ENCODE measurements at places on chromosomes 2 and 18. TPM values are rescaled to one million over a fixed set of nuclear protein-coding genes. Genes with fewer than 3 reads are reported as not detected.

Gene IL18RAP
- total RNA-seq: 0.16 TPM

Gene HAAO
- total RNA-seq: 0.62 TPM

Gene HOXD1
- not detected for total RNA-seq

Gene DSG1
- 0.16 TPM for total RNA-seq

Gene RUFY4
- 0.78 TPM for total RNA-seq

Gene ANTXR1
- total RNA-seq: 9.8 TPM

Gene SOWAHC
- 44.0 TPM for total RNA-seq

Gene COL4A4
- 0.78 TPM for total RNA-seq

Gene AQP4
- 138 TPM for total RNA-seq

Gene NYAP2
- total RNA-seq: 7.8 TPM

Gene RNF125
- total RNA-seq: 1.1 TPM

GRCh38 chr2:54624591-54625071 lies 98.8 kb upstream of the EML6 start:
- no peak for DNase-seq

GRCh38 chr18:44743631-44744030 lies 62.9 kb downstream of the SETBP1 start:
- no peak for DNase-seq

DNA sequence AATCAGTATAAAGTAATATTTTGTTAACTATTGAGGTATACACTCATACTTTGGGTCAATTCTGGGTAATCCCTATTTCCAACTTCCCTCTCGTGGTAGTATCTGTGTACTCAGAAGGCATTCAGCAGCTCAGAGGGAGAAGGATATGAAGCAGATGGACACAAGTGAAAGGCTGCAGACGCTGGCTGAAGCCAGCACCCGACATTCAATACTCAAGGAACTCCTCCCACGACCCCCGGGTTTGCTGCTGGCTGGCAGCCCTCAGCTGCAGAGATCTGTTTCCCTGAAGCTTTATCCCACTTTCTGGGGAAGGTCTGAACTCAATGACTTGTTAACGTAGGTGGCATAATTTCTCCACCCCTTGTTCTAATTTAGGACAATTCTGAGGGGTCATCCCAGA lies 847.3 kb upstream of the SOX11 start:
- no peak for DNase-seq

DNA sequence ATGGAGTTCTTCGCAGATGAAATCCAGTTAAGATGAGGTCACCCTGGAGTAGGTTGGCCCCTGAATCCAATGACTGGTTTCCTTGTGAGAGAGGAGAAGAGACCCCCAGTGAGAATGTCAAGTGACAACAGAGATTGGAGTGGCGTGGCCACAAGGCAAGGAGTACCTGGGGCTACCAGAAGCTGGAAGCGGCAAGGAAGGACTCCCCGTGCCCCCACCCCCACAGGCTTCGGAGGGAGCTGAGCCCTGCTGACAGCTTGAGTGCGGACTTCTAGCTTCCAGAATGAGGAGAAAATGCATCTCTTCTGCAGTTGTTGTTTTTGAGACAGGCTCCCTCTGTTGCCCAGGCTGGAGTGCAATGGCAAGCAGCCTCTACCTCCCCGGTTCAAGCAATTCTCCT lies 78.0 kb upstream of the HPCAL1 start:
- no peak for DNase-seq

GRCh38 chr18:48345596-48345995 lies 63.6 kb downstream of the ZBTB7C start:
- no peak for DNase-seq

- peak; percentile 37 for DNase-seq
Observed at GRCh38 chr18:12726774-12727550, 24.1 kb downstream of the PSMG2 start.

DNA sequence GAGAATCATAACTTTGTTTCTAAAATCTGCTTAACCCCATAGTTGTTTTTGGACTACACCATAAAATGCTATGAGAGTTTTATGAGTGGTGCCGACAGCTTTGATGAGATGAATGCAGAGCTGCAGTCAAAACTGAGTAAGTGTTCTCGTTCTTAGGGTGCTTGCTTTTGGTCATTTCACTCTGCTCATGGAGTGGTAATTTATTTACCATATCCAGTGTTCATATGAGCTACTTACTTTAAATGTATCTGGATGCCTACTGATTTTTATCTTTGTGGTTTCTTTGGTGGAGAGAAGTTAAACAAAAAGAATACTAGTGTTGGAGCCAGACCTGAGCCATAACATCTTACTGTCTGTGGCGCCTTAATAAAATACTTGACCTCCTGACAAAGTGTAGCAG lies 16.4 kb downstream of the NDC80 start:
- no peak for DNase-seq

- no peak for DNase-seq
Observed at GRCh38 chr18:4391859-4392258, 63.2 kb downstream of the DLGAP1 start.

- DNase-seq: no peak
Observed at GRCh38 chr18:36623681-36624190, 205.1 kb downstream of the TPGS2 start.

- no peak for DNase-seq
Observed at GRCh38 chr18:50133526-50133925, 61.4 kb downstream of the MYO5B start.

- DNase-seq: no peak
Observed at GRCh38 chr18:23209031-23209430, 73.7 kb downstream of the CABLES1 start.

DNA sequence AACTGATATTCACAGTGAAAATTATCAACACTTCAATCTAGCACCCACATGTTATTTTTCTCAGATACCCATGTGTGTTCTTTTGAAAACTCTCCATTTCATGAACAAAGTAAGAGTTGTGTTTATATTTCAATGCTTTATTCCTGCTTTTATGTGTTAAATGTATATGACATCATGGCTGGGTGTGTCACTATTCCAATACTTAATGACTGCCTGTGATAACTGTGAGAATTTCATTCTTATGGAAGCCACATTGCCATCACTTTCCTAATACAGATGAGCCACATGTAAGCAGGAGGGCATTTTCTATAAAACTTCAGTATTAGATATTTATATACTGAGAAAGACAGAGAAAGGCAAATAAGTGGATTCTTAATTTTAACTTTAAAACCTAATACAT lies 100.4 kb upstream of the FIGN start:
- no peak for DNase-seq

DNA sequence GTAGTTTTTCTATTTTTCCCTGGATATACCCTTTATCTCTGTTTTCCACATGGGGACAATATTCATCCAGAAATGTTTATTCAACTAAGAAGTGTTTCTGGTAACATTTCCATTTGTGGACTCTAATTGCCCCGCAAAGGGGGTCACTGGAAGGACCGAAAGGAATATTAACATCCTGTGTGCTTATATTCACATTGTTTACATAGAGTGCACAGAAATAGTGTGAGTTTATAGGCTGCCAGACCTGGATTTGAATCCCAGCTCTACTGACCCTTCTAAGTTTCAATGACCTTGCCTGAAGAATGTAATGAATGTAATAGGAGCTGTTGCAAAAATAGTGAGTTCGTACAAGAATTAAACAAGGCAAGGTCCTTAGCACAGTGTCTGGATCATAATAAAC lies 152.9 kb upstream of the NCKAP5 start:
- no peak for DNase-seq

DNA sequence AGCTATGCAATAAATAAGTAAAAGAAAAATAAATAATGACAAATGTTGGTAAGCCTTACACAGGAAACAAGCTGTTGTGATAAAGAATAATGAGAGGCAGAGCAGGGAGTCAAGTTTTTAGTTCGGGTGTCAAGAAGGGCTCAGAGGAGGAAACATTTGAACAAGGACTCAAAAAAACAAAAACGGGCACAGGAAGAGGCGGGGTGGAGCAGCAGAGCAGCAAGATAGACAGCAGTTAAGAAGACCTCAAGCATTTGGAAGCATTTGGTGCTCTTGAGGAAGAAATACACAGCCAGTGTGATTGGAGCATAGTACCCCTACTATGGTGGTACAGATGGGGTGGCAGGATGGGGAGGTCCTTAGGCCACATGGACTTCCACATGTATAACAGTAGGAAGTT lies 2.8 kb downstream of the TMEM169 start:
- DNase-seq: no peak

GRCh38 chr2:84306361-84306760 lies 152.7 kb downstream of the SUCLG1 start:
- DNase-seq: no peak

DNA sequence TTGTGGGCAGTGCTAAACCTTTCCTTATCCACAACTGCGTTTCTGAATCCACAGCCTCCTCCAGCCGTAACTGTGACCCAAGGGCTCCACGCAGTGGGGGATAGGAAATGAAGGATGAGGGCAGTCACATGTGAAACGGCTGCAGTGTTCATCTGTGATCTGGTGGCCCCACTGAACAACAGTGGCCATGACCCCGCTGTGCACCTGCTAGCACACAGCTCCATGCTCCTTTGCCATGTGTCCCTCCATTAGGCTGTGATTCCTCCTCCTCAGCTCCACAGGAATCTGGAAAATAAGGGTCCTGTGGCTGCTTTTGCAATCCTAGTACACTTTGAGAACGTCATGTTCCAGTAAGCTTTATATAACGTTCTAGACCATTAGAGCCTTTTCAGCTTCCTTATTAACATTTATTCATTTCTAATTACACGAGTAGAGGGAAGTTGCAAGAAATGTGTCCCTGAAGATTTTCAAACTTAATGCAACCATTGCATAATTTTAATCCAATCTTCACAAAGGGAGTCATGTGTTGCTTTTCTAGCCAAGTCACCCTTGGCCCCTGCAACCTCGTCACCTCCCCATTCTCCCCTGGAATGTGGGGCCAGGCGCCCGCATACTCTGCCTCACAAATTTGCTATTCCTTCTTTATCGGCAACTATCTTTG lies 7.1 kb upstream of the NAPG start:
- DNase-seq: peak; percentile 42

- DNase-seq: no peak
Observed at GRCh38 chr2:207483477-207483876, 46.3 kb upstream of the CREB1 start.

DNA sequence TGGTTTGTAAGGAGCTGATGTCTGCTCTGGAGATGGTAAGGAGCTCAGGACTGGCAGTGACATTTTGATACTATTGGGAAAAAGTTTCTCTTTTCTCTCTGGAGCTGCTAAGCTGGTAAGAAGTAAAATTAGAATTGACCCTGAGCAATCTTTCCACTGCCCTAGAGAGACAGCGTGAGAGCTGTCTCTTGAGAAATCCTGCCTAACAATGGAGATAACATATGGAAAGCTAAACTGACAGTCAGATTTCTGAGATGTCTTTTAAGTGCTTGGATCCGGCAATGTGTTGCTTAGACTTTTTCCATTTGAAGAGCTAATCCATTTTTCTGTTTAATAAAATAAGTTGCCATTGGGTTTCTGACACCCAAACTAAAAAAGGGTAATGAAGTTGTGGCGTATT lies 302.4 kb downstream of the KCNS3 start:
- no peak for DNase-seq

GRCh38 chr18:62876111-62876510 lies 160.8 kb downstream of the PHLPP1 start:
- DNase-seq: no peak

DNA sequence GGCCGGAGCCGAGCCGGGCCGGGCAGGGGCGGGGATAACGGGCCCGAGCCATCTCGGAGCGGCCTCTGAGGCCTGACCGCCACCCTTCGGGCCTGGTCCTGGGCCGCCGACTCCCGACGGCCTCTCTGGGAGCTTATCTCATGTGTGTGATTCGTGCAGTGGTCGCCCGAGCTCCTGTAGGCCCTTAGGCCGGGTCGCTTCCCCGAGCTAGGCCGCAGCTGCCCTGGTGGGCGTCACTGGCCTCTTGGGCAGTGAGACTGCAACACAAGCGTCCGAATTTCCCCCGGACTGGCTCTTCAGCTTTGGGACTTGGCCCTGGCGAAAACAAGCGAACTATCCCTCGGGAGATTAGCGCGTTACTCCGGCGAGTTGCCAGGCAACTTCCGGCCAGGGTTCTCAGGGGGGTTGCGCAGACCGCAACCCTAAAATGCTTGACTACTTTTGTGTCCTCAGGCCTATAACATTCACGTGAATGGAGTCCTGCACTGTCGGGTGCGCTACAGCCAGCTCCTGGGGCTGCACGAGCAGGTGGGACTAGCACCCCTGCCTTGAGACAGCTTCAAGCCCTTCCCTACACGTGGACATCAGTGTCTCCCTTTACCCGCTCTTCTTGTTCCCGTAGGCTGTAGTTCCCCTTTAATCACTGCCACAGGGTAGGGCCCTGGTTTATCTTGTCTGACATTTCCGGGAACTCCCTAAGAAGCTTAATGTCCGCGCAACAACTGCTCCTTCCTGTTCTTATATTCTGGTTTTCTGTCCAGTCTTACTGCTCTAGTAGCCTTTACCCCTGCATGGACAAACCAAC lies 602 bp downstream of the SNX17 start:
- no peak for DNase-seq

GRCh38 chr2:215427585-215427984 lies 8.3 kb downstream of the FN1 start:
- DNase-seq: no peak

DNA sequence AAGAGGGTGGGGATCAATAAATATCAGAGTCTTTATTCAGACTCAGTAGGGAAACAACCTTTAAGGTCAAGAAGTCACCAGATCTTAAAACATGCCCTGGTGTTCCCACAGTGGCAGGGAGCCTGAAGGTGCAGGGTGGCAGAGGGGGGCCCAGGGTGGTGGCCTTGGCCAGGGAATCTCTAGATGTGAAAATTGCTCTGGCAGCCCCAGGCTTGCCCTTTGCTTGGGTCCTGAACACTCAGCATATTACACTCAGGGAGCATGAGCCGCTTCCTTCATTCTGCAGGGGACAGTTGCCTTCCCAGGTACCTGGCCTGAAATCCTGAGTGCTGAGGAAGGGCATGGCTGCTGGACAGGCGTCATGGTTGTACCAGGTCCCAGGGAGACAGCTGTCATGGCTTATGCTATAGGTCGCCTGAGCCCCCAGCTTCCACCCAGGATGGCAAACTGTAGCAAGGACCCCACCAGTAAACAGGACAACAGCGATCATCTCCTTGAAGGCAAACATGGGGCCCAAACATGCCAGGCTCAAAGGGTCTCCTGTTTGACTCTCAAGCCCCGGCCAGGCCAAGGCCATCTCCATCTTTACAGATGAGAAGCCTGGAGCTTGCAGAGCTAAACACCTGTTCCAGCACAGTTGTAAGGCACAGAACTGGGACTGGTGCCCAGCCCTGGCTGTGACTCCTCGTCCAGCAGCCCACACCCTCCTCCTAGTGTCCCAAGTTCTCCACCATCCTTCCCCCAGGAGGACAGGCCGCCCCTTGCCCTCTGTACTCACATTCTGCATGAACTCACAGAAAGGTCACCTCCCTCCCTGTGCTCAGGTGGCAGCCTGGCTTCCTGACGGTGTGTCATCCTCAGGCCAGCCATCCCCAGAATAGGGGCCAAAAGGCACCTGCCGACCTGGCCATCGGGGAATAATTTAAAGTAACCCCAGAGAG lies 14.6 kb downstream of the ABCG8 start:
- DNase-seq: no peak

DNA sequence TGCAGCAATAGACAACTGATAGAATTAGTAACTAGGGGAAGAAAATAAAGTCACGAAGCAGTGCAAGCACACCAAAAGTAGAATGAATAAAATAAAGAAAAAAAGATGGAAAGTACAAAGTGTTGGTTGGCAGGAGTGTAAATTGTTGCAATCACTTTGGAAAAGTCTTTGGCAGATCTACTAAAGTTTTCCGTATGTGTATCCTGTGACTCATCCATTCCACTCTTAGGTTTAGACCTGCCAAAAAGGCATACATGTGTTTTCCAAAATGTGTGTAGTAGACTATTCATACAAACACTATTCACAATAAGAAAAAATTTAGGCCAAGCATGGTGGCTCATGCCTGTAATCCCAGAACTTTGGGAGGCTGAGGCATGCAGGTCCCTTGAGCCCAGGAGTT lies 282.1 kb upstream of the FSIP2 start:
- no peak for DNase-seq
